ENCODE measurements at places on chromosomes 12 and 14.

GRCh38 chr12:38389614-38390013 lies 73.0 kb downstream of the ALG10B start:
- DNase-seq: no peak

GRCh38 chr14:97640031-97640430 lies 842.8 kb downstream of the VRK1 start:
- no peak for DNase-seq

DNA sequence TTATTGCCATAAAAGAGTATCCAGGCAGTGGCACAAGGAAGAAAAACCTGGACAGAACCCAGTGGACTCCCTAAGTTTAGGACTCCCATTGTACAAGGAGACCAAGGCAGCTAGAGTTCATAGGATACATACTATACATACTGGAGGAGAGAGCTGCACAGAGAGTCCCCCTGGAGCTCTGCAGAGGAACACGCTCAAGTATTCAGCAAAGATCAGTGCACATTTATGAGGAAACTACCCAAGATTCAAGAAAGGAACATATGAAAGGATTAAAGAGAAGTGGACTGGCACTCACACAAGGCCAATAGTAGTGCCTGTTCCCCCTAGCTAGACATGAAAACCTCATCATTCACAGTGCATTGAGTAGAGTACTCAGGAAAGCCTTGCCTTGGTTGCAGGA lies 43.0 kb upstream of the CHPT1 start:
- DNase-seq: no peak

GRCh38 chr12:79057540-79057939 lies 193.0 kb downstream of the SYT1 start:
- DNase-seq: peak; percentile 10

All from common myeloid progenitor, CD34-positive (primary cell).